ENCODE measurements at places on chromosomes 3 and 15. TPM values are rescaled to one million over a fixed set of nuclear protein-coding genes. Genes with fewer than 3 reads are reported as not detected.
A peak's percentile ranks its signal among the peaks of the same experiment; 100 is the strongest.

Gene TRIM42
- not detected for polyA plus RNA-seq

Gene GBE1
- polyA plus RNA-seq: 29.4 TPM

Gene ANKDD1A
- 3.4 TPM for polyA plus RNA-seq

- peak; percentile 49 for DNase-seq
Measured at GRCh38 chr3:15521573-15521965, at the start of gene COLQ. Gene COLQ (minus strand): TSS chr3:15521706. CDS start chr3:15521625, 81 bp downstream.

GRCh38 chr15:61106044-61106834 lies 122.9 kb downstream of the RORA start:
- no peak for DNase-seq

- peak; percentile 55 for DNase-seq
Measured at GRCh38 chr3:170037463-170038433, at the start of gene GPR160. Gene GPR160 (plus strand): TSS chr3:170037995. CDS start chr3:170083973, 45,978 bp downstream.

- no peak for DNase-seq
Measured at GRCh38 chr3:196792771-196793170, 53.1 kb downstream of the PAK2 start.

DNA sequence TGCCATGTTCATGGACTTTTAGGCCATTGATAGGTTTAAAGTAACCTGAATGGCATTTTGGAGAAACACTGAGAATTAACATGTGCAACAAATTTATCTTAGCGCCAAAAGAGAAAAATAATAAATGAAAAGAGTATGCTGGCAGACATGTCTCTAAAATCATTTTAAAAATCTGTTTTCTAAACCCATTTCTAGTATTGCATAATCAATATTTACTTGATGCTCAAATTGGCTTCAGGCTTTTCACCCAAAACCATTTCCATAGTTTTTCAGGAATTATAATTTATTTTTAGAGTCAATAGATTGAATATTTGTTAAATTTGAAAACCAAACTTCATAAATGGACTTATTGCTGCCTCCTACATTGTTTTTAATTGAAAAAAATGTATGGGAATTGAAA lies 423.0 kb downstream of the PLOD2 start:
- no peak for DNase-seq

DNA sequence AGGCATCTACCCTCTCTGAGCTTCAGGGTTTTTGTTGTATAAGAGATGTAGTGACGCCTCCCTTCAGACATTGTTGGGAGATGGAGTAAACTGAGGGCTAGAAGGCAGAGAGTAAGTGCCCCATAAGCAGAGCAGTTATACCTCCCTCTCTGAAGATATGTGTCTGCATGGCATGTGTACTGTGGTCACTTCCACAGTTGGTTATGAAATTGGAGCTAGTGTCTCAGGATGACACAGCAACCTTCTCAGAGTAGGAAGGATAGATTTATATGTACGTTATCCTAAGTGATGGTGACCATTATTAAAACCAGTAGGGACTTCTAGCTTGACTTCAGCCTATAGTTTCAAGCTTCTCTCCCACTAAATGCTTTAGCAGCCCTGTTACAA lies 17.9 kb downstream of the PXK start:
- DNase-seq: no peak

GRCh38 chr3:117622171-117622841 lies 912.7 kb downstream of the TUSC7 start:
- no peak for DNase-seq

GRCh38 chr15:73629798-73630429 lies 3.3 kb downstream of the NPTN start:
- DNase-seq: no peak

Data from lung (tissue), 17 donors.